ENCODE measurements at places on chromosomes 6 and 20.
A peak's percentile ranks its signal among the peaks of the same experiment; 100 is the strongest.

- DNase-seq, result no peak
Measured at GRCh38 chr20:916125-916799, at the start of gene ANGPT4. TSS of gene ANGPT4 (minus strand) at chr20:916334. CDS start at chr20:916214, 120 bp downstream.

DNA sequence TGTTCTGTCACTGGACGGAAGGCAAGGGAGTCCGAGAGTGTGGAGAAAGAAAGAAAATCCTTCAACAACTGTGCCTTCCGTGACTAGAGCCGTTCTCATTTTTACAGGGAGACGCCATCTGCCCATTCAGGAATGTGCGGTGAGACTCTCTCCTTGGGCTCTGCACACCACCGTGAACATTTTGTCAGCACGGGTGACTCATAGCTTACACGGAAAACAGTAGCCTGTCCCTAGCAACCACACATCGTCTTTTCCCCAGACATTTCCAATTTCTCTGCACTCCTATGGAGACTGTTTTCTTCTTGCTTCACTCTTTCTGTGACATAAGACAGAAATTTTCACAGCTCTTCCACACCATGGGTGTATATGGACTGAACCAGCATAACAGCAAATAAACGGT, 55.1 kb downstream of the TBXT start:
- DNase-seq, result no peak

DNA sequence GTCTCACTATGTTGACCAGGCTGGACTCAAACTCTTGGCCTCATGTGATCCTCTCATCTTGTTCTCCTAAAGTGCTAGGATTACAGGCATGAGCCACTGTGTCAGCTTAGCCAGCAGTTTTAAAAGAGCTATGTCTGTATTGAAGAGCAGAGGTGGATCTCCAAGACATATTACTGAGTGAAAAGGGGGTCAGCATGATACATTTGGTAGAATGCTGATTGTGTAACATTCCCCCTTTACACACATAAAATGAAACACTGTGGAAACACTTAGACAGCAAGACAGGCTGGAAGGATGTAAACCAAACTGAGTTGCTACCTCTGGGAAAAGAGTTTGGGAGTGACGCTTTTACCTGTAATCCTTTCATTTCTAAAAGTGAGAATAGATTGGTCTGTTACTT, 1.7 kb upstream of the RIPOR3 start:
- no peak for DNase-seq

DNA sequence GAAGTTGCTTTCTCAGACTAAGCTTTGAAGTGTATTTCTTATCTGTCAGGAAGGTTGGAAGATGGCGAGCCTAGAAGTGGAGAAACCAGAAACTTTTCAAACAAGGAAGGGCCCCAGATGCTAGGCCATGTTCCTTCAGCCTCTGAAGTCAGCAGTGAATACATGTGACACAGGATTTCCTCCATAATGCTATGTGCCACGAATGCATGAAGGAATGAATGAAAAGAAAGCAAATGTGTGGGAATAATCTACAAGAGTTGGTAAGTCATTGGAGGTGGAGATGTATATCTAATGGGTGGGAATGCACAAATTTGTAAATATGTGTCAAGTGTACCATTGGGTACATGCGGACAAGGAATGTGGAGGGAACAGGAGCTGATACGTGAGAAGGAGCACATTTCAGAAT, 123.2 kb upstream of the PRSS16 start:
- no peak for DNase-seq

GRCh38 chr6:24486065-24486464, 3.3 kb downstream of the GPLD1 start:
- no peak for DNase-seq

DNA sequence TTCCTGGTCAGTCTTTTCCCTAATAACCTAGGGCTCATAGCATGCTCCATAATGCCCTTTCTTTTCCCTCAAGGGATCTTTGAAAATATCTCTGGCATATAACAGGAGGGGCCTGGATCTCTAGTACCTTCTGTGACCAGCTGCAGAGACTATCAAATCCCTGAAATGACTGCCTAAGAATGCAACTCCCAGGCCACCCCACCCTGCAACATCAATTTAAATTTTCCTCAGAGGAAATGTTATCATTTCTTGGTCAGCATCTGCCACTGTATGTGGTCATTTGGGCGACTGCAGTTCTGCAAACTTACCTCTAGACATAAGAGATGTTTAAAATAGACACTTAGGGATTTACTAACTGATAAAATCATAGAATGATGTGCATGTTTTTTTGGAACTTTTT, 200.2 kb downstream of the KCNQ5 start:
- no peak for DNase-seq

GRCh38 chr6:130513770-130514169, 148.0 kb downstream of the TMEM200A start:
- peak; percentile 27 for DNase-seq

GRCh38 chr20:40010483-40010882, 678.6 kb downstream of the MAFB start:
- no peak for DNase-seq

DNA sequence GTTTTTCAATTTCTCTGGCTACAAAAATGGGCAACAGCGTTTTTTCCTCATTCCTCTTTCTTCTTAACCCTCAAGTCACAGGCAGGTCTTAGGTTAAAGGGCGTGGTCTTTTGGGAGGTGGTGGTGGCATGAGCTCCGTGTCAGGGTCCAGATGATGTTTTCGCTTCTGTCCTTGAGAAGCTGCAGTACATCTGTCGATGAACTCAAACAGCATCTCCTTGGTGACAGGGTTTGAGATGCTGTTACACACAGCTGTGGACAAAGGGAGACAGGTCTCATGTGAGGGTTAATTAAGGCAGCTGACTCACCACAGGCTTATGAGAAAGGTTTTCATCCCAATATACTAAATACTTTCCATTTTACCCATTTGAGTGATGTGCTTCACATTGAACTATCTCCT, 350.8 kb downstream of the RNGTT start:
- DNase-seq, result no peak

DNA sequence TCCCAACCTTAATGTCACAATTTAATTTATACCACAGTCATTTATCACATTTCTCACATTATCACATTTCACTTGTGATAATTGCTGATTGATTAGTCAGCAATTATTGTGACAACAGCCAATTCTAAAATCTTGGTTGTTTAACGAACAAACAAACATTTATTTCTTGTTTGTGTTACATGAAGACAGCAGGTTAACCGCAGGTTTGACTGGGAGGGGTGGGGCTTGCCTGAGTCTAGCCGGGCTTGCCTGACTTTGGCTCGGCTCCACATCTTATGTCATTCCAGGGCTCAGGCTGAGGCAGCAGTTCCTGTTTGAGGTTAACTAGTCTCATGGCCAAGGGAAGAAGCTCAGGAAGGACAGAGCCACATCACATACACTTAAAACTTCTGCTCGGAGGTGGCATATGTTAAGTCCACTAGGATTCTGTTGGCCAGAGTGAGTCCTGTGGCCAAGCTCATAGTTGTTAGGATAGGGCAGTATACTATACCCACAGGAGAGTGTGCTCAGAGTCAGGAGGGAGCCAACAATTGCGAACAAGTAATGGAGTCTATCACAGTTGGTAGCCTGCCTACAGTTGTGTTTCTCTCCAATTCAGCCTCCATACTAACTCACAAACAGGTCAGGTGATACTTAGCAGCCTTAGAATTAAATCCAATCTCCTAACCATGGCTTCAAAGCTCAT, 90.0 kb upstream of the IFNGR1 start:
- peak; percentile 9 for DNase-seq

DNA sequence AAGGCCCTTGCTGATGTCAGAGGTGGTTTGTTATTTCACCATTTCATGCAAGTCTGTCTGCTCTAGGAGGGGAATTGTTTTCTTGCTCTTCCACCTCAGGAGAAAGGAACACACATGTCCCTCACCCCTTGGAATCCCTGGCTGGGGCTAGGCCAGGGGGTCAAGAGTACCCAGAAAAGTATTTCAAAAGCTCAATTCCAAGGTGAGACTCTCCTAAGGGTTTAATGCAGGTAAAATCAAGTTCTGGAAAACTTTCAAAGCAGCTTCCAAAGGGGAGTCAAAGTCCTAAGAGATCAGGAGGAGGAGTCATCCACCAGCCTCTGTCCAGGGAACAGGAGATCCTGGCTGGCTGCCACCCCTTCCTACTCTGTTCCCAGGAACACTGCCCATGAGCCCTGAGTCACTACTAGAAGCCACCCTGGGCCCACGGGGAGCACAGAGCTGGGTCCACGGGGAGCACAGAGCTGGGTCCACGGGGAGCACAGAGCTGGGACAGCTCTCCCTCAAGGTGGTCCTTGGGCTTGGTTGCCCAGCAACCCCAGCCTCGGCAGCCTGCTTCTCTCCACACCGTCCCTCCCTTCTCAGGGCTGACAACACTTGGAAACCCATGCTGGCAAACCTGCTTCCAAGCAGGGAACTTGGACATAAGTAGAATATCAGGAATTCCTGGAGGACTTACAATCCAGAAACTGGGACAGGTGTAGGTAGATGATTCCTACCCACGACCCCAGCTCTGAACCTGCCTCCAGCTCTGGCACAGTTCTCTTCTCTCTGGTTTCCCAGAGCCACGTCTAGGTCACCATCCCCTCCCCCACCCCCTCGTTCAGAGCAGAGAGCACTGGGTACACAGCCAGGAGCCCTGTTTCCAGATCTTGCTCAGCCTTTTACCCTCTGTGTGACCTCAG, 35.3 kb upstream of the CDKN1A start:
- DNase-seq, result no peak

DNA sequence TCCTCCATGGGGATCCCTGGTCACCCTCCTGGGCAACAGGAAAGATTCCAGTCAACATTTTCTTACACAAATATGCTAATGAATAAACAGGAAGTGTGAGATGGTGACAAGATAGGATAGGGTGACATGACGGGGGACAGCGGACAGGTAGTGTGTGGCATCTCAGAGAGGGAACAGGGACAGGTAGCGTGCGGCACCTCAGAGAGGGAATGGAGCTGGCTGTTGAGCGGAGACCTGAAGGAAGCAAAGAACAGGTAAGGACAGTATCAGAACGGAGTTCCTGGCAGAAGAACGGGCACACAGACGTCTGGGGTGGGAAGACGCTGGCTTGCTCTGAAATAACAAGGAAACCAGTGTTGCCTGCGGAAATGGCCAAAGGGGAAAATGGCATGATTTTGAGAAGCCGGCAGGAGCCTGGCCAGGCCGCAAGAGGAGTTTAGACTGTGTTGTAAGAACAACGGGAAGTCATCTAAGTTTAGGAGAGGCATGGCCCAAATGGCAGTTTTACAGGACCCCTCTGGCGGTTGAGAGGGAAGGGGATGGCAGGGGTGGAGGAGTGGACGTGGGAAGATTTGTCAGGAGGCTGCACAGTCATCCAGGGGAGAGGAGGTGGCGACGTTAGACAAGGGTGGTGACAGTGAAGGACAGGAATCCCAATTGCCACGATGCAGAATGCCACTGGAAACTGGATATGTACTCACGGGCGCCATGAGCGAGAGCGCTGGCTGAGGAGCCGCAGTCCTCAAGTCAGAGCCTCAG, 111.6 kb downstream of the JPH2 start:
- no peak for DNase-seq

GRCh38 chr20:38023181-38024001, 9.9 kb downstream of the TTI1 start:
- DNase-seq, result no peak

GRCh38 chr6:137265561-137266308, 46.5 kb upstream of the IFNGR1 start:
- DNase-seq, result no peak

- DNase-seq, result no peak
Measured at GRCh38 chr6:7129360-7129759, 21.6 kb downstream of the RREB1 start.

- no peak for DNase-seq
Measured at GRCh38 chr20:23413862-23414422, 7.3 kb downstream of the NAPB start.
